Esophagus muscularis mucosa (tissue), 4 donors: ENCODE measurements at places on chromosomes 6 and 20. TPM values are rescaled to one million over a fixed set of nuclear protein-coding genes. Genes with fewer than 3 reads are reported as not detected.
A peak's percentile ranks its signal among the peaks of the same experiment; 100 is the strongest.

- DNase-seq: no peak
These were observed 16.2 kb upstream of the RNF39 start for GRCh38 chr6:30091577-30092381.

The PPP1R14C gene
- 0.40 TPM for total RNA-seq

The SNAP25 gene
- 2.9 TPM for total RNA-seq

DNA sequence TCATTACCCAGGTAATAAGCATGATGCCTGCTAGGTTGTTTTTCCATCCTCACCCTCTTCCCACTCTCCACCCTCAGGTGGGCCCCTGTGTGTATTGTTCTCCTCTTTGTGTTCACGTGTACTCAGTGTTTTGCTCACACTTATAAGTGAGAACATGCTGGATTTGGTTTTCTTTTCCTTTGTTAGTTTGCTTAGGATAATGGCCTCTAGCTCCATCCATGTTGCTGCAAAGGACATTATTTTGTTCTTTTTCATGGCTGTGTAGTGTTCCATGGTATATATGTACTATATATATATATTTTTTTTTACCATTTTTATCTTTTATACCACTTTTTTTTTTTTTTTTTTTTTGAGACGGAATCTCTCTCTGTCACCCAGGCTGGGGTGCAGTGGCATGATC is 71.9 kb downstream of the RSPH3 start:
- DNase-seq: no peak

DNA sequence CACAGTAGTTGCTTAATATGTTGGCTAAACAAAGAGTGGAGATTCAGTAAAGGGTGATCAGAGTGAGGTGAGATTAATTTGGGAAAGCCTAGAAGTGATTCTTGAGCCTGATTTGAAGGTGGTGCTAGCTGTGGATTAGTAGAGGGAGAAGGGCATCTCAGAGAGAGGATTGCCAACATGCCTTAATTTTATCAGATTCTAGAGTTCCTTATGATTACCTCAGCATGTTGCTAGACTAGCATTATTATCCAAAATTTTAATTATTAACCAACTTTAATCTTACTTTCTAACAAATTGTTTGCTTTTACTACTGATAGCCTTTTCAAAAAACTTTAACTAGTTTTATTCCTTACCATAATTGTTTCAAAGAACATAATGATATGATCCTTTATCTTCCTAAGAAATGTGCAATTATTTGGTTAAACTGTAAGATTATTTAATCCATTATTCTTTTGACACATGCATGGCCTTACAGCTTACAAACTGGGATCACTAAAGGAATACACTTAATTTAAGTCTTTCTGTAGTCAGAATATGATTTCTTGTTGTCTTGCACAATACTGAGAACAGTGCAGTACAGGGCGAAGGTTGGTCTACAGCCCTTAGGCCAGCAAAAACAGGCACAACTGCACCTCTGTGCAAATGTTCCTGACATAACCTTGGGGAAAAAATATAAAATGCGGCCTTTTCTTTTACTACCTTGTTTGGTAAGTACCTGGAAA is 88.9 kb downstream of the SLC16A10 start:
- DNase-seq: no peak

The MMP24 gene
- 2.6 TPM for total RNA-seq

The DSP gene
- total RNA-seq: 9.4 TPM

- no peak for DNase-seq
These were observed 122.8 kb upstream of the HSF2 start for GRCh38 chr6:122276637-122277036.

DNA sequence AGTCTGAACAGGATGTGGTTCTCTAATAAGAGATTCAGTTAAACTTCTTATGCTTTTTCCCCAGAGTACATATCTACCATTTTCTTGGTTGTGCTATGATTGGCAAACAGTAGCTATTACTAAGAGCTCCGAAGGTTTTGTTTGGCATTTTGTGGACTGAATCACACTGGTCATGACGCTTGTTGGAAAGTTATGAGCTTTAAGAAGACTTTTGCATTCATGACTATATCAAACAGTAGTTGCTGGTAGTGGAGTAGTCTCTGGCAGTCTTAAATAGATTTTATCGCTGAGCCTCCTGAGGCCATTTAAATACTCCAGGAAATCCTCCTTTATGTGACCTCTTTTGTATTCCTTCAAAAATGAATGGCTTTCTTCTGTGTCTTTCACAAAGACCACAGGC is 40.8 kb downstream of the CCDC170 start:
- no peak for DNase-seq

DNA sequence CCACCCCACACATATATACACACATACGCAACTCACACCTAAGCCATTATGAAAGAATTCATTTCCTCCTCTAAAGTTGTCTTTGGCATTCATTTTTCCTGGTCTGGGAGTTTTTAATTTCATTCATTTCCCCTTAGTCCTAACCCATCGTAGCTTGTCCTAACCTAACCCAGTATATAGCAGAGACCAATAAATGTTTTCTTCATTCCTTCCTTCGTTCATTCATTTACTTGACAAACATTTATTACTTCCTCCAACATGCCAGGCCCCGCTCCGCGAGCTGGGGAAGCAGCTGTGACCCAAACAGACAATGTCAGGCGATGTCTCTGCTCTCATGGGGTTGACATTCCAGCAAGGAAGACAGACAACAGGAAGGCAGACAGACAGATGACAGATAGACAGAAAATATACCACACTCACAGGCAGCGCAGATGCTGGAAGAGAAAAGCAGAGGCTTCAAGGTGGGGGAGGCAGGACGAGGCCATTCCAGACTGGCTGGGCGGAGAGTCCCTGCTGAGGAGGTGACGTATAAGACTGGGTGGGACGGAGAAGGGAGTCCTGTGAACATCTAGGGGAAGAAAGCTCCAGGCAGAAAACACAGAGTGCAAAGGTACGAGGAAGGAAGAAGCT is 33.7 kb upstream of the SIRPA start:
- no peak for DNase-seq

The MYLK2 gene
- total RNA-seq: 0.65 TPM

DNA sequence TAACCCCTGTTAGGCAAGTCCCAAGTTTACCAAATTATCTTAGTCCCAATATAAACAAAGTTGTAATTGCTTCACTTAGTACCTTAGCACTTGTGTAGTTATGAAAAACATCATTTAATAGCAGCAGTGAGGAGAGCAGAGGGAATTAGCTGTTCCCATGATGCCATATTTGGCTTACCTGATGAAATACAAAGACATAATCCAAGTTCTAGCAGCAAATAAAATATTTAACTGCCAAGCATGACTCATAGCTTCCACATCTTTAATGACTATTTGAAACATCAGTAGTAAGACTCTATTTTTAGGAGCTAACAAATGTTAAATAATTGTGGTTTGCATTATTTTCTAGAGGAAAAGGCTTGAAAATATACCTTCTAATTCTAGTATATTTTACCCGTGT is 94.0 kb upstream of the MCHR2 start:
- no peak for DNase-seq

DNA sequence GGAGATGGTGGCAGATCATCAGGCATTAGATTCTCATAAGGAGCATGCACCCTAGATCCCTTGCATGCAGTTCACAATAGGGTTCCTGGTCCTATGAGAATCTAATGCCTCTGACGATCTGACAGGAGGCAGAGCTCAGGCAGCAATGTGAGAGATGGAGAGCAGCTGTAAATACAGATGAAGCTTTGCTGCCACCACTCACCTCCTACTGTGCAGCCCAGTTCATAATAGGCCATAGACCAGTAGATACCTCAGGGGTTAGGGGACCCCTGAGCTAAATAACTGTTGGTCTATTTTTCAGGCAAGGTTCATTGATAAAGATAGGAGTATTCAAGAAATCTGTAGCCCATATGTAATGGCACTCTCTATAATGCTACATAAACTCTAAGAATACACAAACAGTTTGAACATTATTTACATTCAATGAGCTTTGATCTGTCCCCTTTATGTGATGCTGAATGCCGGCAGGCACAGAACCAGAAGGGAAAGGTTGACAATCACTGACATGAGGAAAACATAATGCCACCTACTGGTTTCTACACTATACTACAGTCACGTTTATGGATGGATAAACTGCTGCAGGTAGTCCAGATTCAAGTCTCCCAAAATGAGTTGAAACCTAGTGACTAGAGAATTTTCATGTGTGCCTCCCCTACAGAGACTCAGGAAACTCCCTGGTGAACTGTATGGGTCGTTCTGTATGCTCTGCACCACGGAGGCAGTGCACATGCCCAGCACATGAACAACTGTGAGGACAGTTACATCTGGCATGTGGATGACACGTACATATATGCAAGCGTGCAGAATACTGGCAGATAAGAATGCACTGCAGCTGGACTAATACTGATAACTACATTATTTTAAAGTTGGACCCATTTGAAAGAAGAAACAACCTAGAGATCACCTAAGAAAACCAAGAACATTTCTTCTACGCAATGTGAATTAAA is 72.0 kb downstream of the DST start:
- no peak for DNase-seq

- peak; percentile 81 for DNase-seq
These were observed 31.6 kb upstream of the FOXC1 start for GRCh38 chr6:1577896-1578745.

The GRM1 gene
- total RNA-seq: not detected

DNA sequence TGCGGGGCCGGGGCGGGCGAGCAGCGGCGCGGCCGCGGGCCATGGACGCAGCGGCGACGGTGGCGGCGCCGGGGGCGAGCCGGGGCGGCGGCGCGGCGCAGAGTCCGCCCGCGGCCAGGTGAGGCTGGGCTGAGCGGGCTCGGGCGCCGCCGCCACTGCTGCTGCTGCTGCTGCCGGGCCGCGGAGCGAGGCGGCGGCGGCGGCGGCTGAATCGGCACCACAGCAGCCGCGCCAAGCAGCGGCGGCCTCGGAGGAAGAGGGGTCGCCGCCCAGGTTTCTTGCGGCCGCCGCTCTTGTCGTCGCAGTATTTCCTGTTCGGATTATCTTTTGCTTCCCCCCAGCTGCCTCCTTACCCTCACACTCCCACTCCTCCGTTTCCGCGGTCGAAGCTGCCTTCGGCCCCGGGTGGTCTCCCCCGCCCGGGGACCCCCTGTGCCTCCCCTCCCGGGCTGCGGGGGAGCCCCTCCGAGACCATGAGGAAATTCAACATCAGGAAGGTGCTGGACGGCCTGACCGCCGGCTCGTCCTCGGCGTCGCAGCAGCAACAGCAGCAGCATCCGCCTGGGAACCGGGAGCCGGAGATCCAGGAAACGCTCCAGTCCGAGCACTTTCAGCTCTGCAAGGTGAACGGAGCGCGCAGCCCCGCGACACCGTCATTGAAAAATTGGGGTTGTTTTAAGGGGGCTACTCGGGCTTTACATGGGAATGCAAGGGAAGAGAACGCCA is at the start of gene STXBP5:
TSS of gene STXBP5 (plus strand) at position 358 of the 726 bp plus-strand sequence. CDS start at position 474, 116 bp downstream.
- no peak for DNase-seq

- DNase-seq: no peak
These were observed 38.0 kb downstream of the RTN4IP1 start for GRCh38 chr6:106591111-106591825.

GRCh38 chr6:154314084-154314483 is 42.5 kb downstream of the IPCEF1 start:
- no peak for DNase-seq

DNA sequence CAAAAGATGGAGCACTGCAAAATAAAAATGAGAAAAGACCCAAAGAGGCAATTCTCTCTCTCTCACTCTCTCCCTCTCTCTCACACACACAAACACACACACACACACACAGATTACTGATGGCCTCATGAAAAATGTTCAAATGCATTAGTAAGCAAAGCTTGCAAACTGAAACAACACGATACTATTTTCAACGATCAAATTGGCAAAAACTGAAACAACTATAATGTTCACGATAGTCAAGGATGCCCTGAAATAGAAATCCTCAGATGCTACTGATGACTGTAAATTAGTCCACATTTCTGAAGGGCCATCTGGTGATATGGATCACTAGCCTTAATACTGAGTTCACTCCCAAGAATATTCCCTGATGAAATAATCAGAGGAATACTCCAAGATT is 100.8 kb downstream of the TRERF1 start:
- no peak for DNase-seq

DNA sequence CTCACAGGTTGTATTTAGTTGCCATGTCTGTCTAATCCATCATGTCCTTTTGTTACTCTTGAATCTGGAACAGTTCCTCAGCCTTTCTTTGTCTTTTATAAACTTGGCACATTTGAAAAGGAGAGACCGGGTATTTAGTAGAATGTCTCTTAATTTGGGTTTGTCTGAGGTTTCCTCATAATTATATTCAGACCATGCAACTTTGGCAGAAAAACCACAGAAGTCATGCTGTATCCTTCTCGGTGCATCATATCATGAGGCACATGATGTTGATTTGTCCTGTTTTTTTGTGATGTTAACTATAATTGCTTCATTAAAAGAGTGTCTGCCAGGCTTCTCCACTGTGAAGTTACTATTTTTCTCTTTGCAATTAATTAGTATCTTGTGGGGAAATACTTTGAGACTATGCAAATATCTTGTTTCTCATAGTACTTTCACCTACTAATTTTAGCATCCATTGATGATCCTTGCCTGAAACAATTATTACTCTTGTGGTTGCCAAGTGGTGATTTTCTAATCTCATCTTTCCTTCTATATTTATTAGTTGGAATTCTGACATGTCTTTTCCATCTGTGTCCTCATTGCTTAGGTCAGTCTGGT is 837.3 kb downstream of the DHX35 start:
- no peak for DNase-seq

- DNase-seq: no peak
These were observed 73.3 kb downstream of the HUS1B start for GRCh38 chr6:583635-584034.

The IL20RA gene
- total RNA-seq: 2.2 TPM

- DNase-seq: no peak
These were observed 38.7 kb upstream of the RFPL4B start for GRCh38 chr6:112308476-112308875.

The VPS16 gene
- 37.5 TPM for total RNA-seq

DNA sequence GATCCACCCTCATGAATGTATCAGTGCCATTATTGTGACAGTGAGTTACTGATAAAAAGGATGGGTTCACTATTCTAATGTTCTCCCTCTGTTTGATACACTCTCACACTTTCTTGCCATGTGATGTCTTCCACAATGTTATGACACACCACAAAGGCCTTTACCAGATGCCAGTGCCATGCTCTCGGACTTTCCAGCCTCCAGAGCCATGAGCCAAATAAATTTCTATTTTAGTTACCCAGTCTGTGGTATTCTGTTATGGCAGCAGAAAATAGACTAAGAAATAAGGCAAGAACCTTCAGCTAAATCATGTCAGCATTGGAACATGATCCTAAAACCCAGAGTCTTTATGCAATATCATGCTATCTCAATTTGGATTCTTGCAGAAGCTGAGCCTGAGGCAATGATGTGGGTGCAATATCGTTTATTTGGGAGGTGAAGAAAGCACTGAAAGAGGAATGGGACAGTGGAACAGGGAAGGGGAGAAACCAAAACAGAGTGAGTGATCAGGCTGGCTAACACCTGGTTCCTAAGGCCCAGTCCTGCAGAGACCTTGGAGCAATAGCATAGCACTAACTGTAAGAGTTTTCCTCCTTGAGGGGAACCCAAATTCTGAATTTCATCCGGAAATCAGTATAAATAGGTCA is 130.4 kb upstream of the LRFN2 start:
- no peak for DNase-seq

DNA sequence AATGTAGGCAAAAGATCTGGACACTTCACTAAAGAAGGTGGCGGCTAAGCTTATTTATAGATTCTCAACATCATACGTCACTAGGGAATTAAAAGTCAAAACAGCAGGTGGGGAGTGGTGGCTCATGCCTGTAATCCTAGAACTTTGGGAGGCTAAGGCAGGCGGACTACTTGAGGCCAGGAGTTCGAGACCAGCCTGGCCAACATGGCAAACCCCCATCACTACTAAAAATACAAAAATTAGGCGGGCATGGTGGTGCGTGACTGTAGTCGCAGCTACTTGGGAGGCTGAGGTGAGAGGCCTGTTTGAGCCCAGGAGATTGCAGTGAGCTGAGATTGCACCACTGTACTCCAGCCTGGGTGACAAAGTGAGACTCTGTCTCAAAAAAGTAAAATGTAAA is 74.6 kb downstream of the GPX5 start:
- DNase-seq: no peak
